AG04450 (cell line): ENCODE measurements at places on chromosomes 5 and 9. TPM values are rescaled to one million over a fixed set of nuclear protein-coding genes. Genes with fewer than 3 reads are reported as not detected.

DNA sequence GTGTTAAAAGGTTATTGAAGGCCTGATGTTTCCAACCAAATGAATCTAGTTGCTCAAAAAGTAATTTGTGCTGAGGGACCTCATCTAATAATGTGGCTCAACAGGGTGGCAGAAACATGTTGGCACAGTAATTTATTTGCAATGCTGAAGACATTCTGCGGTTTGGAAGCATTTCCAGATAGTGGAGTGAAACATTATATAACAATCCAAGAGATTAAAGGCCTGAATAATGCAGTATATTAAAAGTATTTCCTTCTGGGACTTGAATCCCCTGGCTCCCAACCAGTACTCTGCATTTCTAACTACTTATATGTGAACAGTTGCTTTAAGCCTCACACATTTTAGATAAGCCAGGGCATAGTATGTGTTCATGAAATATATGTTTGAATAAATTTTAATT is 25.9 kb upstream of the ALDH1A1 start:
- DNase-seq = no peak

The ASPN gene
- 0.92 and 1.1 TPM in 2 replicates for polyA plus RNA-seq

- DNase-seq = no peak
Observed at GRCh38 chr9:38274800-38275199, 117.7 kb upstream of the ALDH1B1 start.

DNA sequence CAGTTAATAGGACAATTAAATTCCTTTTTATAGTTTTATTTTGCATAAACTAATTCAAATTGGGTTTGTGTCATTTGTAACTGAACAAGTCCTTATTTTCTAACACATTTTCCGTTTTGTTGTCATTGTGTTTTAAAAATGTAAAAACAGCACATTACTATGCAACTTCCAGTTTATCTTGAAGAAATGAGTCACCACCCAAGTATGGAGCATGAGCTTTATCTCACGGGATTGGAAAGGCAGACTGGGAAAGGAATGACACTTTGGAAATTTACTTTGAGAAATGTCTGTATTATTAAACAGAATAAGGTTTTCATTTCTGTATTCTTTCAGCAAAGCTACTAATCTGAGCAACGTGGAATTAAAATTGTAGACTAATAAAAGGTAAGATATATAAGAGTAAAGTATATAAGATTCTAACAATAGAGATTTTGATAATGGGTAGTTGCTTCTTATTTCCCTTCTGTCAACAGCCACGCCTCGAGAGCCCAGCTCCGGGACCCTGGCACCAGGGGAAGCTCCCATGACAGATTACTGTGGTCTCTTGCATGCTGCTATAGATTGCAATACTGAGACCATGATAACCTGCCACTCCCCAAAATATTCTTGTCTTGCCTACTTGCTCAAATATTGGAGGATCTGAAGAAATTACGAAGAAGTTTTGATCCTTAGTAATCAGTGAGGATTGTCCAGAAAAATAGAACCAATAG is 433.1 kb downstream of the CHSY3 start:
- peak; percentile 6 for DNase-seq

DNA sequence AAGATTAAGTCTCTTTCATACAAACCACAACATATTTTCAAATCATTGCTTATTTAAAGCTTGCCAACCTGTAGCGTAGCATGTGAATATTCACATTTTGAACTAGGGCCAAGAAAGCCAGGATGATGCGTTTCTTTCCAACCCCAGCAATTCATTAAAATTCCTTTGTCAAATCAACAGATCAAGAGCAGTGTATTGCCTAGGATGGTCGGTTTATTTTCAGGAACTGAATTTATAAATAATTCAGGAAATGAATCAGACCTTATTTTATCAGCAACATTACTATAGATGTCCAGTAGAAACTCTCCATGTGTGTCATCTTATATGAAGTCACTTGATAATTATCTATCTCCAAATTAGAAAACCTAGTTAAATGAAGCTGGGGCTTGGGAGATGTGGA is 13.2 kb upstream of the AUH start:
- DNase-seq = peak; percentile 68

The NSG2 gene
- not detected in 2 replicates for polyA plus RNA-seq

DNA sequence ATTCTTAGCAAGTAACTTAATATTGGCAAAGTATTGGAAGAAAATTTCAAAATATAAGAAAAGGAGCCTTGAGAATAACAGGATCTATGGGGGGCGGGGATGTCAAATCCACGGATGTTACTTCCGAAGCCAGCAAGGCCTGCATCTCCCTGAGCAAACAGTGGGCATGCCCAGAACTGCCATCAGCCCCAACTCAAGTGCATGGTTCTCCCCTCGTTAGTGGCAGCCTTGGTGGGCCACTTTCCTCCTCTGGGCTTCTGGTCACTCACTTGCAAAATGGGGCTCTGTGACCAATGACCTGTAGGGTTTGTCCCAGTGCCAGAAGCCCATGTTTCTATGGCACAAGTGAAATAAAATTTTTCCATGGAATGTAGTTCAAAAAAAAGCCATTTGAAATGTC is 27.2 kb upstream of the MED10 start:
- DNase-seq = no peak

DNA sequence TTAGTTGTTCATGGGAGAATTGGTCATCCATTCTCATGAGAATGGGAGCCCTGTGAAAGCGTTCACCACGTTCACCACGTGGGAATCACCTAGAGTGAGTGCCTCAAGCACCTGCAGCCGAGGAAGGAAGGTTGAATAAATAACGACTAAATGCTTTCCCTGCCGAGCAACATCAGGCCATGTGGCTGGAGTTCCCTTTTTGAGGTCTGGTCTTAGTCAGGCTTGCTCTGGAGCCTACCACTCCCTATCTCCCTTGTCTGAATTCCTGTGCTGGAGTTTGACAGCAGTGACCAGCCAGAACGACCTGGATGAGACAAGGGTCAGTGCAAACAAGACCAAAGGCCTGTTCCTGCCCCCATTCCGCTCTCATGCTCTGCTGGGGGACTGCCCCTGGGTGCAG is 28.5 kb downstream of the KCNMB1 start:
- DNase-seq = no peak

DNA sequence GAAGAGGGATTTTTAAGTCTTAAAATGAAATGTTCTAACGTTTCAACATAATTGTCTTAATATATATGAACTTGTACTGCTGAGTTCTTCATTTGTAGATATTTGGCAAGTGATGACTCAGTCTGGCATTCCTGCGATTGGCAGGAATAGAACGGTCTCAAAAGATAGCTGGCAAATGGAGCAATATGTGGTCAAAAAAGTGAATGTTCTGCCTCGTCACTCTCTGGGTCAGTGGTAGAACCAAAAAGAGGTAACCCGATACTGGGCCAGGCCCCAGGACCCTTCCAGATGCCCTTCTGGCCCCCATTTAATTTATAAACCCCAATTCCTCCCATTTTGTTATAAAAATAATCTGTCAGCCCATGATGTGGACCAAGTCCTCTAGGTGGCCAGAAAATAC is 39.2 kb downstream of the ZNF366 start:
- DNase-seq = no peak

DNA sequence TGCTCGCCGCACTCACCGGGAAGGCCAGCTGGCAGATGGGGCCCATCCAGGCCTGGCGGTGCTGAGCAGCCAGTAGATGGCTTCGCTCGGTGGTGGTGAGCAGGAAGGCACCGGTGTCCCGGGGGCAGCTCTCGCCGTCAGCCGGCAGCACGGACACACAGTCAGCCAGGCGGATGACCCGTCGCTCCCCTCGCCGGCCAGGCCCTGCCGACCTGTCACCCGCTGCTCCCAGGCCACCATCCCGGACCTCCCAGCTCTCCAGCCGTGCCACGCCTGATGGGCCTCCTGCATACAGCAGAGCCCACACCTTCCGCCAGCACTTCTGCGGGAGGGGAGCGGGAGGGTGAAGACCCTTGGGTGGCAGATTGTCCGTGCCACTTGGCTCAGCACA is 1.4 kb downstream of the DOK3 start:
- no peak for DNase-seq

- DNase-seq = no peak
Observed at GRCh38 chr5:156009583-156009982, 317.4 kb upstream of the SGCD start.

DNA sequence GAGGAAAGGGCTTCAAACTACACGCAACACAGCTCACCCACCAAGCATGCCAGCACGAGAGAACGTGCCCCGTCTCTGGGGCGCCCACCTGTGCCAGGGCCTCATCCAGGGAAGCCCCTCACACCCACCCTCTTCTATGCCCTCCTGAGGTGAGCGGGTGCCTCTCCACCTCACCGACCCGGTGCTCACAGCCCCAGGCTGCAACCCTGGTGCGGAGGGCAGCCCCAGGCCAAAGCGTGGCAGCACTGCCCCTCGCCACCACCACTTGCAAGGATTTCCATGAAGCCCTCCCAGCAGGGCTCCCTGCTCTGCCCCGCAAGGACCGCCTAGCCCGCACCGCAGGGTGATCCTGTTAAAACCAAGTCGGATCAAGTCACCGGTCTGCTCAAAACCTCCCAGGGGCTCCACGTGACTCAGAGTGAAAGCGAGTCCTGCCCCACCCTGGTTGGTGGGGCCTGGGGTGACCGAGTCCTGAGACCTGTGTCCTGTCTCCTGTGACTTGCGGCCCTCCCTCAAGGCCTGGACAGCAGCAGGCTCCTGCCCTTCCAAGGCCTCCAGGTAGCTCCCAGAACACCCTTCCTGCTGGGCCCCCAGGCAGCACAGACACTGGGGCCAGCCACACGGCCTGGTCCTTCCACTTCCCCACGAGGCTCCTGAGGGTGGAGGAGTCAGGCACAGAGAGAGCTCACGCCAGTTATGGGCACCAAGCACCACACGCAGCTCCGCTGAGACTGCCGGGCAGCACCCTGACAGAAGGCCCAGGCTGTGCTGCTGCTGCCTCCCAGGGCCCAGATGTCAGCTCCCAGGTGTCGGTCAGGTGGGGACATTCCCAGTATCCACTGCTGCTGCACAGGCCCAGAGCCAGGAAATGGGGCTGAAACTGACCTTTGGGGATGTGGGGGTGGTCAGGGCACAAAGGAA is 12.7 kb downstream of the BRD3 start:
- DNase-seq = no peak

DNA sequence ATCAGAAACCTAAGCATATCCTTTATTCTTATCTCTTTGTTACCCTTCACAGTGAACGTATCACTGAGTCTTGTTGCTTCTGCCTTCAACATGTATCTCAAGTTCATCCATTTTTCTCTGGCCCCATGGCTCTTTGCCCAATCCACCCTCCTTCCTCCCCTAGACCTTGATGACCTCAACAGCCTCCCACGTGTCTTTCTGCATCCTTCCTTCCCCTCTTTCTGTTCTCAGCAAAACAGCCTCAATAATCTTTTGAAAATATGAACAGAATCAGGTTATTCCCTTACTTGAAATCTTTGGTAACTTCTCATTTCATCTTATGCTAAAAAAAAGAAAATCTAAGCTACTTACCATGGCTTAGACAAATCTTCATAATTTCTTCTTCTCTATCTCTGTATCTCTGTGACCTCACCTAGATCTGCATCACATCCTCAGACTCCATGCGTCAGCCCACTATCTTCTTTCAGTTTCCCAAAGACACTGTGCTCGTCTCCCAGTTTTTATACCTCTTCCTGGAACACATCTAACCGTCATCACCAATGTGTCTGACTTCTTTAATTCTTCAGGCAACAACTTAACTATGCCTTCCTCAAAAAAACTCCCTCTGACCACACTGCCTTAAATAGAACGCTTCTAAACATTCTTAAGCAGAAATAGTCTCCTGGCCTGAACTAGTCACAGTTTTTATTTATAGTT is 208.0 kb downstream of the PARP8 start:
- DNase-seq = no peak

GRCh38 chr9:15529566-15530324 is 19.0 kb upstream of the PSIP1 start:
- no peak for DNase-seq

DNA sequence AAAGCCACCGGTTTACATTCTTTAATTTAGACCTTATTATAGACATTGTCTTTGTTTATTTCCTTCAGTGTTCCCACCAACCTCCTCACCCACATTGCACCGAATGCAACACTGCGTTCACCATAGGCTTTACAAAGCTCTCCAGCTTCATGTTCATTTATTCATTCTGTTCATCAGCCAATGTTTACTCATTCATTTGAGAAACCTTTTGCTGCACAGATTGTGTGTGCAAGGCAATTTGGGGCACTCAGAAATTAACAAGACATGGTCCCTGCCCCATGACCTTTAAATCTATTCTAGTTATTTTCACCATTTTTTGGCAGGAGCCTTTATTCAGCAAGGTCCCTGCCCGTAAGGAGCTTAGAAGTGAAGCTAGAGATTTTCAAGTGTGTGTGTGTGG is 70.9 kb upstream of the RARS1 start:
- no peak for DNase-seq

DNA sequence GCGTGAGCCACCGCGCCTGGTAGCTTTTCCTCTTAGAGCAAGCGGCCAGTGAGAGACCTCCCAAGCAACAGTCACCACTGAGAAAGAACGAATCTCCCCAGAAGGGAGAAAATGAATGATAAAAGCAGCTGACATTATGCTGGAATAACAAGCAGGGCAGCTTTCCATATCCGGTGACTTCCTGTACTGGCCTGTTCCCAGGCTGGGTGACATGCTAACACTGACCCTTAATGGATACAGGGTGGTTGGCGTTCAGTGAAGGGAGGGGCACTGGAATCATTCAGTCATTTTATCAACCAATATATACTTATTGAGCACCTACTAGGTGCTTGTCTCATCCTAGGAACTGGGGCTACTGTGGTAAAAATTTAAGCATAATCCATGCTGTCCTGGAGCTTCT is 357.3 kb upstream of the PANK3 start:
- no peak for DNase-seq

GRCh38 chr5:97243353-97243752 is 60.3 kb upstream of the RIOK2 start:
- DNase-seq = no peak

GRCh38 chr5:123610665-123611405 is 98.9 kb downstream of the CSNK1G3 start:
- peak; percentile 36 for DNase-seq

GRCh38 chr5:14174230-14174636 is 31.1 kb downstream of the TRIO start:
- no peak for DNase-seq

The HSDL2 gene
- 35.7 and 47.0 TPM in 2 replicates for polyA plus RNA-seq

DNA sequence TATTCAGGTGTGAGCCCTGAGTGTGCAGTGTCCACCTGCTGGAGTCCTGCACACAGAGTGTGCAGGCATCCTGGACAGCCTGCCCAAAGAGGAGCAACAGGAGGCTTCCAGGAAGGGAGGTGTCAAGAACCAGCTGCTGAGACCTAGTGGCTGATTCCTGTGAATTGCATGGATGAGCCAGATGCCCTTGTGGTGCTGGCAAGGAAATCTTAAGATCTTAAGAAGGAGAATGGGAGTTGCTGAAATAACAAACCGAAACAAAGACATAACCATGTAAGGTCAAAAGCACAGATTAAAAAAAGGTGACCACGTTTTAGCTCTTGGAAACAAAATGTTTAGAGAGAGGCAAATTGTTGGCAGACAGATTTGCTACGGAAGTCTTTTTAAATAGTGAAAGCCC is 29.3 kb upstream of the RPS23 start:
- DNase-seq = no peak

GRCh38 chr5:165735388-165735787 is 2230.0 kb downstream of the MAT2B start:
- no peak for DNase-seq

DNA sequence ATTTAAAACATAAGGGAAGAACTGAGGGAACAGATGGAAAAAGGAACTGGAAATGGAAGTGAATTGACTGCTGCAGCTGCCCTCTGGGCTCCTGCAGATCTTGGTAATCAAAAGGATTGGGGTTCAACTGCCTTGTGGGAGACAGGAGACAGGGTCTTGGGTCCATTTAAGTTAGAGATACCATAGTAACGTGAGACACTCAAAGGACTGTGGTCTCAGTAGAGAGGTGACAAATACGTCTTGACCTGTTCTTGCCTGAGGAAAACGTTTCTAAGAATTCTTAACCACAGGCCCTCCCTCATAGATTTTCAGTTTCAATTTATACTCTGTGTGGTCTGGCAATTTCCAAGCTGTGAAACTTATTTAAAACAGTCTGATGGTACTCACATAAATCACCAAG is 100.8 kb upstream of the DHFR start:
- no peak for DNase-seq
